ENCODE measurements at places on chromosomes 2 and 18.

- DNase-seq = no peak
Observed at GRCh38 chr2:174621323-174621722, 23.7 kb upstream of the WIPF1 start.

- no peak for DNase-seq
Observed at GRCh38 chr2:58055033-58055786, 8.6 kb downstream of the VRK2 start.

- DNase-seq = no peak
Observed at GRCh38 chr2:64456293-64456692, 2.3 kb downstream of the LGALSL start.

- DNase-seq = no peak
Observed at GRCh38 chr18:8248576-8248975, 360.7 kb upstream of the RAB12 start.

DNA sequence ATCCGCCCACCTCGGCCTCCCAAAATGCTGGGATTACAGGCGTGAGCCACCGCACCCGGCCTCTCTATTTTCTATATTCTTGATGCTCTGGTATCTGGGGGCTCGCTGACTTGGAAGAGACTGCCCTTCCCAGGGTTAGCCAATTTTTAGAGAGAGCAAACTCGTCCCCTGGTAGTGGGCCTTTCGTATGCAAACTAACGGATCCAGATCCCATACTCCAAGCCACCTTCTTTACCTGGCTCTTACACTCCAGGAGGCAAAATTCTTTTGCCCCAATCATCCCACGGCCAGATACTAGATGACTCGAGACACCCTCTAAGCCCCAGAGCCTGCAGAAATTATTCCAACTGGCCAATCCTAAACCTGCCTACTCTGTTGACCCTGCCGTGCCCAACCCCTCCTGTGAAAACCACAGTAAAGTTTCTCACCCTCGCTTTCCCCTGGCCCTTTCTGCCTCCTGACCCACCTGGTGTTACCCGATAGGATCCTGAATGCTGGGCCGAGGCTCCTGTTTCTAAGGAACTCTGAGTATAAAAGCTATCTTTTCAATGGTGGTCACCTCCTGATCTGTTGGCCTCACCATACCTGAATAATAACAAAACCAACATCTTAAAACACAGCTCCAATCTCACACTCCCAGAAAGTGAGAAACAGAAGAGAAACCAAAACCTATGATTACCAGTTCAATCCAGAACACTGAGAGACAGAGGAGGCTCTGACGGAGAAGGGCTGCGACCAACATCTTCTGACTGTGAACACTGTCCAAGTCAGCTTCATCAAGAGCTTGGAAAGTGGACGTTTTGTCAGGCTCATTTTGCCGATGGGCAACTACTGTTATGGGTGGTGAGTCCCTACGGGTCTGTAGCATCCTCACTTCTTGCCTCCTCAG lies 57.6 kb upstream of the ZNF532 start:
- DNase-seq = no peak

- peak; percentile 22 for DNase-seq
Observed at GRCh38 chr2:88190808-88191721, 20.9 kb downstream of the THNSL2 start.

GRCh38 chr2:172693037-172693436 lies 42.6 kb upstream of the RAPGEF4 start:
- peak; percentile 96 for DNase-seq

DNA sequence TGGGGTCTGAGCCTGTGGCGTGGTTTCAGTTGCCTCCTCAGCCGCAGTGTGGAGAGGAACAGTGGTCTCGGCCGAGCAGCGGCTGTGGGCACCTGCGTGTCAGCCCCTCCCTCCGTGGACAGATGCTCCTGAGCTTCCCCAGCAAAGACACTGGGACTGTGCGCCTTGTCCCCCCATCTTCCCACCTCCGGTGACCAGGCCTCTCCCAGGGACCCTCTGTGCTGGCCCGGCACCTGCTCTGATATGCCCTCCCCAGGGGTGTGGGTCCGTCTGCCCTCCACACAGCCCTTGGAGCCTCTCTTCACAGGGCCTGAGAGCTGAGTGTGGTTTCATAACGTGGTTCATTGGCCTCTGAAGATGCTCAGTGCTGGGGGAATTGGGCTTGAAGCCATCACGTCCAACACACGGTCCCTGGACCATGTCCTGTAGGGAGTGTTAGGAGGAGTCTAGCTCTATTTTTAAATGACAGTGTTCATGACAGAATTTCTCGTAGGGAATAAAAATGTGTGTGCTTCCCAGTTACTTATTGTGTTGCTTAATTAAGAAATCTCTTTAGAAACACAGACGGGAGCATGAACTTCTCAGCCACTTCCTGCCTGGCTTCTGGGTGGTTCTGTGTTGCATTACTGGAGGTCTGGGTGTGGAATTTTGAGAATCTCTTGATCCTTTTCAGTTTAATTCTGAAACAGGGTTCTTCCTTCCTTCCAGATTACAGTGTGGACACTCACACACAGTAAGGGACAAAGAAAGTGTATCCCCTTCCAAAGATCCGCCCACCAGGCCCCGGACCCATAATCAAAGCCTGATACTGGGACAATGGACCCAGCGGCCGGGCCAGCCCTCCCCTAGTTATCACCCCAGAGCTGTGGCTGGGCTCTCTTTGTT lies 110.7 kb downstream of the NFATC1 start:
- DNase-seq = peak; percentile 5

- DNase-seq = no peak
Observed at GRCh38 chr2:134008837-134009236, 245.0 kb upstream of the MGAT5 start.

DNA sequence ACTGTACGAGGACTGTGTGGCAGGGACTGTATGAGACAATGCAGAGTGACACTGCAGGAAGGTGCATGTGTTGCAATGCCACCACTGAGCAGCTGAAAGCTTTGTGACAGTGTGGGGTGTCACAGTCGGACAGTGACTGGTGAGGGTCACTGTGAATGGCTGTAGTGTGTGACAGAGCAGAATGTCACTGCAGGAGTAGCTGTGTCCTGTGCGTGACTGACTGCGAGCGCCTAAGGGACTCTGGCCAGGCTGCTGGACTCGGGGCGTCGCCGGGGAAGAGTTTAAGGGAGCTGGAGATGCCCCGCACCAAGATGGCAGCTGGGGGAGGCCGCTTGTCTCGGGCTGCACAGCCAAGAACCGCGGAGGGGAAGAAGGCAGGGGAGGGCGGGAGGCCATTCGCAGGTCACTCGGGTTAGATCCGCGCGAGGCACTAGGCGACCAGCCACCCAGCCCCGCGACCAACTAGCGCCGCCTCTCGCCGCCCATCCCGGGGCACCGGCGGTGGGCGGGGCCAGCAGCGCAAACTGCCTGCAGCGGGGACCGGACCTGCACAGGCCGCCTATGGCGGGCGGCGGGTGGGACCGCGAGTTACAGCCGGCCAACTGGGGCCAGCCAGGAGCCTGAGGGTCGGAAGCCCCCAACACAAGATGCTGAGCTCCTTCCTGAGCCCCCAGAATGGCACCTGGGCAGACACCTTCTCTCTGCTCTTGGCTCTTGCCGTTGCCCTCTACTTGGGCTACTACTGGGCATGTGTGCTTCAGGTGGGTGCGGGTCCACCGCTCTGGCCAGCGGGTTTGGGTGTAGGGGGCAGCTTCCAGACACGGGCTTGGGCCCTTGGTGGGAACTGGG lies at the start of gene ABHD1:
TSS of gene ABHD1 (plus strand) at position 514 of the 849 bp plus-strand sequence. CDS start at position 648, 134 bp downstream.
- DNase-seq = peak; percentile 10

DNA sequence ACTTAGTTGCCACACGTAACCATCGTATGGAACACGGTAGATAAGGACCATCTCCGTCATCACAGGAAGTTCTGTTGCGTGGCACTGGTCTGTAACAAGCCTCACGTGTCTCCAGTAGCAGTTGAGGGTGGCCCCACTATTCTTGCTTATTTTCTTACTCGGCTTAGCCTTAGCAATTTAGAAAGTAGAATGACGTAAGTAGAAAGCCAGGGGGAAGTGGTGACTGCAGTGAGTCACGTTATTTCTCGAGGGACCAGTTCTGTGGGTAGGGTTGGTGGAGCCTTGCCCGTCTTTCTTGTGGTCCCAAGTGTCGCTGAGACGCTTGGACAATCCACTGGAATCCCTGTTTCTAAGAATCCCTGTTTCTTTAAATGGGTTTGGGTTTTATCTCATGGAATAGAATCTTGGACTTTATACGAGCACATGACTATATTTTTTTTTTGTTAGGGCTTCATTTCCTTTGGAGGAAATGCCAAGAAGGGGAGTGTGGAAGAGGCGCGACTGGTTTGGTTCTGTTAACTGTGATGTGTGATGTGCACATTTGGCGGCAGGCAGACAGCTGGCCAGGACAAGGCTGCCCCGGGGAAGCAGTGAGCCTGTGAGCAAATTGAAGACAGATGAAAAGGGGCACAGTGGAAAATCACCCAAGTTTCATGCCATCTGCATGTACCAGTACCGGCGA lies 96.2 kb downstream of the CABLES1 start:
- peak; percentile 94 for DNase-seq

DNA sequence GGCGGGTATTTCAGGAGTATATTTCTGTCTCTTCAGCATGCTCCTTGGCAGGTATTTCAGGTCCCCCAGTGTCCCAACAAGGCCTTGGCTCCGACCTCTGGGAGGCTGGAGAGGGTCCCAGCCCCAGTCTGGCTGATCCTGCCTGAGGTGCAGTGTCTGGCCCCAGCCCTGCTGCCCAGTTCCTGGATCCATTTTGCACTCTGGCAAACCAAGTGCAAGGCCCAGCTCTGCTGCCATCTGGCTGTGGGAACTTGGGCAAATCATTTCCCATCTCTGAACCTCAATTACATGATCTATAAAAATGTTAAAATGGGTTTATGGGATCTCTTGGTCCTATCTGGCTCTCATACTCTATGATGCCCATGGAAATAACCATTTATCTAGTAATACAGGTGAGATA lies 63.6 kb downstream of the ZBTB7C start:
- no peak for DNase-seq

- no peak for DNase-seq
Observed at GRCh38 chr2:1132328-1132969, 181.8 kb downstream of the SNTG2 start.

DNA sequence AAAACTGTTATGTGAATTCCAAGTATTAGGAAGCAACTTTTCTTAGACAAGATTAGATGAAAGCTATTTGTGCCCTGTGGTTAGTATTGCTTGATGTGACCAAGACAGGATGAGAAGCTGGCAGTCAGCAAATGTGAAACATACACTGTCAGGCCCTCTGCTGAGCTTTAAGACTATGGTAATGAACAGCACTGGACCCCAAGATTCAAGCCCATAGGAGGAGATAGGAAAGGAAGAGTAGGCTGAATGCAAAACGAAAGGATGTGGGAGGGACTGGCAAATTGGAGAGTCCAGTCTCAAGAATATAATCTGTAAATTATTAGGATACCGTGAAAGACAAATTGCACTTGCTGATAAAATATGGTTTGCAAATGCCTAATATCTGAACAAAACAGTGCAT lies 16.4 kb downstream of the BZW1 start:
- no peak for DNase-seq

DNA sequence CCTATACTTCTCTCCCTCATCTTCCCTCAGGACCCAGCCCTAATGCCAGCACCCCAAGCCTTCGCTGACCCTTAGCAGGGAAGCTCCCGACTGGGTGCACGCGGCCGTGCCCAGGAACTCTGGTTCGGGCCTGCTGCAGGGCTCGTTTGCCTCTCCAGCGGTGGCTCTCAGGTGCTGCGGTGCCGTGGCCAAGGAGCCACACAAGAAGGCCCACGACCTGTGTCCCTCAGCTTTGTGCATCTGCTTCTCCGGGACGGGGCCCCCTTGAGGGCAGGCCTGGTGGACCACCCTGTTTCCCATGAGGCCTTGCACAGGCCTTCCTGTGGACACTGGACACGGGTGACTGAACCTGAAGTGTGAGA lies 17.7 kb downstream of the BOK start:
- no peak for DNase-seq

GRCh38 chr2:127143841-127144782 lies 37.2 kb upstream of the BIN1 start:
- peak; percentile 52 for DNase-seq

DNA sequence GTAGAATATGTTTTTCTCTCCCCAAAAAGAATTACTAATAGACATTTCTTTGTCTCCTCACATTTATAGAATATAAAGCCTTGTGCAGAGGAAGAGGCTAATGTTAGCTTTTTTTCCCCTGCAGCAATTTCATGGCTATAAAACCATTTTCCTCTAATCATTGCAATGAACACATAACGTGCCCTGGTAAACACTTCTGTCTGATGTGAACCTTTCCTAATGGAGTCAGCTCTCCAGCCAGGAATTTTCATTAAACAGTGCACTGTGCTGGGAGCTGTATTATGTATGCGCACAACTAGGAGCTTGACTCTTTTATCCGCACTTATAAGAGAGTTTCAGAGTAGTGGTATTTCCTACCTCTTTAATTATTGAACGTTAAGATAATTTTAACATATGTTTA lies 63.9 kb upstream of the SPATS2L start:
- DNase-seq = no peak

GRCh38 chr2:88692187-88692586 lies 714 bp downstream of the RPIA start:
- no peak for DNase-seq

DNA sequence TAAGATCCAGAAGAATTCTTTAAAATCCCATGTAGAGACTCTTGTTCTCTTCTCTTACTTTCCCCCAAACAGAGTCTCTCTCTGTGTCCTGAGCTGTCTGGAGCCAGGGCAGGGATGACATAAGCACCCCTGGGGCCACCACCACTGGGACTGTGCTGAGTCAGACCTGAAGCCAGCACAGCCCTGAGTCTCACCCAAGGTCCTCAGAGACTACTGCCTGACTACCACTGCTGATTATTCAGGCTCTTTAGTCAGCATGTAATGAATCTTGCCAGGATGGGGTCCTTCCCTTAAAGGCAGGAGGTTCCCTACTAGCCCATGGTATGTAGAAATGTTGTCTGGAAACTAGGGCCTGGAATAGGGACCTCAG lies 34.9 kb upstream of the DYNC1I2 start:
- no peak for DNase-seq

- DNase-seq = peak; percentile 28
Observed at GRCh38 chr2:59182249-59182648, 941.1 kb upstream of the FANCL start.

- peak; percentile 46 for DNase-seq
Observed at GRCh38 chr2:175030380-175031271, 25.4 kb upstream of the CHN1 start.

GRCh38 chr2:241816431-241817121 lies 7.6 kb downstream of the NEU4 start:
- no peak for DNase-seq

DNA sequence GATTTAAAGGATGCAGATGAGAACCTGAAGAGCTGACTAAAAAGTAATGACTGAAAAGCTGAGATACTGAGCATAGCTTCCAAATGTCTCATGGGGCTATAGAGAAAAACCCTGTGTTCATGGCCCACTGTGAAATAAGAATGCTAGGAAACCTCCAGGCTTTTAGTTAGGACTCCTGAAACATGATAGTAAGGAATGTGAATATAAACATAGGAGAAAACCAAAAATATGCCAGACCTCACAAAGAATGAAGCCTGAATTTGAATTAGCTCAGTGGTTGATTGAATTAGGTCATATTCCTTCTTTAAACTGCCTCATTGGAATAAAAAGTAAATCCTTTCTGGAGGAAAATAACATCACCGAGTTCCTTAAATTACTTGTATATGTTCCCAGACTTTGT lies 194.5 kb upstream of the NXPH2 start:
- DNase-seq = no peak

GRCh38 chr2:25966531-25967270 lies 15.6 kb downstream of the KIF3C start:
- DNase-seq = no peak

Data from A172 (cell line).